Right renal pelvis (tissue), 4 donors: ENCODE measurements at places on chromosomes 1 and 21.

DNA sequence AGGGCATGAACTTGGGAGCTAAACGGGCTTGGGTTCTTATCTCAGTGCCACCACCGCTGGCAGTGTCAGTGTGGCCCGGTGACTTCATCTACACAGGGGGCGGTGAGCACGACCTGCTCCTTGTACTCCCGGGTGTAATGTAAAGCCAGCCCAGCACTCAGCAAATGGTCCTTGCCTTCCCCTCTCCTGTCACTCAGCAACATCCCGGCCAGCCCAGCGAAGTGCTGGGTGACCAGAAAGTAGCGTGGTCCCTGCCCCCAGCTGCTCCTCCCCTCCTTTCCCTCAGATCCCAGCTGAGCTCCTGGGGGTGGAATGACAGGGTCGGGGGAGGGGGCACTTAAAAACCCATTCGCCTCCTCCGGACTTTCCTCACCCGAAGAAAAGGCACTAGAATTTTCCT lies 7.2 kb downstream of the KCNN3 start:
- DNase-seq = no peak

GRCh38 chr1:216902669-216903381 lies 179.6 kb upstream of the ESRRG start:
- DNase-seq = no peak

- no peak for DNase-seq
Measured at GRCh38 chr1:6866825-6867224, 81.6 kb downstream of the CAMTA1 start.

DNA sequence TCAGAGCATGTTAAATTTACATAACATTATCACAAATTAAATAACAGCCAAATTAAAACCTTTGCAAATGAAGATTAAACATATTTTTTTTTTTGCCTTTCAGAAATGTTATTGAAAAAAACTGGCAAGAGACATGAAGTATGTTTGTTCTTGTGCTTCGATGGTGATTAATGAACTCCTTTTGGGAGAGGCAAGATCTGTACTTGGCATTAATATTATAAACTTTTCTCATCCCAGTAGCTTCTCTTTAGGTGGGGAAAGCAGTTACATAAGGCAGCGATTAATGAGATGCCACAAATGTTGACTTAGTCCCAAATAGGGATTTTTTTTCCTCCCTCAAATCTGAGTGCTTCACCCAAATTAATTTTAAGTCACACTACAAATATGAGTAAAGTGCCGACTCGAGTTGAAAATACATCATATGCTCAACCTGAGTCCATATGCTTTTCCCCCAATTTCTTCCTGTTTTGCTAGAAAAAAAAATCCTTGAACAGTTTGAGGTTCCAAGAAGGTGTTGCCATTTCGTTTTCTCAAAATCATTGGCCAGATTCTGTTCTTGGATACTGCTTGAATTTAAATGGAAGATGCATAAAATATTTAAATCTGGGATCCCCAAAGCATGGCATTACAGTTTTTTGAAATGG lies 294.5 kb downstream of the VAV3 start:
- no peak for DNase-seq

- DNase-seq = no peak
Measured at GRCh38 chr21:42562816-42563215, 49.2 kb downstream of the SLC37A1 start.

DNA sequence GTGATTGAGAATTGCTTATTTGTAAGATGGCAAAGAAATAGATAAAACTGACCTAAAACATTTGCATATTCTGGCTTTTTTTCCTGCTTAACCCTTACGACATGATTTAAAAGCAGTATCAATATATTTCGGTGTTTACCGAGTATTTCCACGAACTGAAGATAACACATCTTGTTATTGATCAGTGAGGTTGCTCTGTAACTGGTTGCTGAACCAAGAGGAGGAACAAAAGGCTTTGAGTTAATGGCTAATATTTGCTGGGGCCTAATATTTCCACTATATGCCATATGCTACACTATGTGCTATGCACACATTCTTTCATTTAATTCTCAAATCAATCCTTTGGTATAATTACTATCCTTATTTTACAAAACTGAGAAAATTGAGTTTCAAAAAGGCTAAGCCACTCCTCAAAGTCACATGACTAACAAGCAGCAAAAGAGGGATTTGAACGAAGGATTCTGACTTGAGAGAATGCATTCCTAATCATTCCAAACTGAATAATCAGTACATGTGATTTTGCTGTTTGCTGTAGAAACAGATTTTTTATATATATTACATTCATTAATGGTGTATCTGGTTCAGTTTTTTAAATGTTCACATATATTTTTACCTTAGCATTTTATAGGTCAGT lies 346.0 kb downstream of the USP25 start:
- no peak for DNase-seq

DNA sequence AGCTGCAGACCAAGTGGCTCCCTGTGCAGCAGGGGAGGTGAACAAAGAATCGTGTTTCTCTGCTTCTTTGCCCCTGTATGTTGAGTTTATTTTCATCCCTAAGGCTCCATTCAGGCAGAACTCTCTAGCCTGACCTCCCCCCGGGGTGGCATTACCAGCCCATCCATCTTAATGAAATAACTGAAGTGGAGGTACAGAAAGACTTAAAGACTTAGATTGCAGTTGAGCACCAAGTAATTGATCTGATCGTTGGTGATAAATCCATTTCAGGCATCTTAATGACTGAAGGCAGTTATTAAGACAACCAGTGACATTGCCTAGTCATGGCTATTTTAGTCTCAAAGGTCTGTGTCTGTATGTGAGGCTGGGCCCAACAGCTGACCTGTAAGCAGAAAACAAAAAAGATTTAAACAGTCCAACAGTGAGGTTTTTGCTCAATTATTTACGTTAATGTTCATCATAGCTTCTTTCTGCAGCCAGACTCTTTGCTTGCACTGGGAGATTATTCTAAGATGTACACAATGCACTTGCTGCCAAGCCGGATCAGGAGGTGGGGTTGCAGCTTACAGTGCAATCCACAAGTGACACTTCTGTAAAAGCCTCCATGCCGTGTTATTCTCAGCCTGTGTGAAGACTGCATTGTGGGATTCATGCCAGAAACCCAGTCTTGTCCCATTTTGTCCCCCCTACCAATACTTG lies 363.0 kb upstream of the DUSP10 start:
- DNase-seq = peak; percentile 18

DNA sequence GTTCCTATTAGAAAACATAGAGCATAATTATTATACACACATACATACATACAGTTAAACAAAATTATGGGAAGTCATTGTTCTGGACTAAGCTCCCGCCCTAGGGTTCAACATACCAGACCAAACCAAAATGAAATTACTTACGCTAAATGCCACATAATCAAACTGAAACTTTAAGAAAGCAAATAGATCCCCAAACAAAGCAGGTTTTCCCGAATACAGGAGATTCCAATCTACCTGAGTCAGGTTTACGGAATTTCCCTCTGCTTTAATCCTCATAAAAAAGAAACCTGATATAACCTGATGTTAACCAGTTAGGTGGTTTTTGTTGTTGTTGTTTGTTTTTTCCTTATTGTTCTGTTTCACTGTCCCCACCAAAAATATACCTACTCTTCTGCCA lies 1886.9 kb downstream of the NCAM2 start:
- no peak for DNase-seq

GRCh38 chr1:200629876-200630514 lies 9.4 kb upstream of the KIF14 start:
- no peak for DNase-seq

DNA sequence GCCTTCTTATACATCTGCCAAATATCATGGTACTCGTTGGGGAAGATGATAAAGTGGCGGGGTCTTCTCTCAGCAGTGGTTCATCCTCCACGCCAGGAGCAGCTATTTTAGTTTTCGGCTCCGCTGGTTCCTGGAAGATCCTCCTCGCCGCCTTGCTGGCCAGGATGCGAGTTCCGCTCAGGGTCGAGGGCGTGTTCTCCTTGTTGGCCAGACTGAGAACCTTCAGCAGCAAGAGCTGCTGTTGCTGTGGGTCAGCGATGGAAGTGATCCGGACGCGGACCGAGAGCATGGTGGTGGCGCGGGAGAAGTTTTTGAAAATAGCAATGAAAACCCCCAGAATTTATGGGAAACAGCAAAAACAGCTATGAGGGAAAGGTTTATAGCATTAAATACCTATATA lies 11.4 kb upstream of the CFAP126 start:
- DNase-seq = no peak
